ENCODE measurements at places on chromosomes 13 and 19.
A peak's percentile ranks its signal among the peaks of the same experiment; 100 is the strongest.

DNA sequence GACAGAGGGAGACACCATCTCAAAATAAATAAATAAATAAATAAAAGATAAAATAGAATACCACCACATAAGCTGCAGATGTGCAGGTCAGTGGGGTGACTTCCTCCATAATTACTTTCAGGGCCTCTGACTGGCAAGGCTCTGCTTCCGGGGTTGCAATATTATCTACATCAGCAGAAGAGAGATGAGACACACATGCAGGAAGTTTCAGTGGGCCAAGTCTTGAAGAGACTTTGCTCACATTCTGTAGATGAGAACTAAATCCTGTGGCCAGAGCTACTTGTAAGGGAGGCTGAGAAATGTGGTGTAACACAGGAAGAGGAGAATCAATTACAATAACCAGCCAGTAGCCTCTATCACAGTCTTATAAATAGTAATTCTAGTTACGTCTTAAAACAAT is 89.9 kb upstream of the MAB21L1 start:
- no peak for DNase-seq

DNA sequence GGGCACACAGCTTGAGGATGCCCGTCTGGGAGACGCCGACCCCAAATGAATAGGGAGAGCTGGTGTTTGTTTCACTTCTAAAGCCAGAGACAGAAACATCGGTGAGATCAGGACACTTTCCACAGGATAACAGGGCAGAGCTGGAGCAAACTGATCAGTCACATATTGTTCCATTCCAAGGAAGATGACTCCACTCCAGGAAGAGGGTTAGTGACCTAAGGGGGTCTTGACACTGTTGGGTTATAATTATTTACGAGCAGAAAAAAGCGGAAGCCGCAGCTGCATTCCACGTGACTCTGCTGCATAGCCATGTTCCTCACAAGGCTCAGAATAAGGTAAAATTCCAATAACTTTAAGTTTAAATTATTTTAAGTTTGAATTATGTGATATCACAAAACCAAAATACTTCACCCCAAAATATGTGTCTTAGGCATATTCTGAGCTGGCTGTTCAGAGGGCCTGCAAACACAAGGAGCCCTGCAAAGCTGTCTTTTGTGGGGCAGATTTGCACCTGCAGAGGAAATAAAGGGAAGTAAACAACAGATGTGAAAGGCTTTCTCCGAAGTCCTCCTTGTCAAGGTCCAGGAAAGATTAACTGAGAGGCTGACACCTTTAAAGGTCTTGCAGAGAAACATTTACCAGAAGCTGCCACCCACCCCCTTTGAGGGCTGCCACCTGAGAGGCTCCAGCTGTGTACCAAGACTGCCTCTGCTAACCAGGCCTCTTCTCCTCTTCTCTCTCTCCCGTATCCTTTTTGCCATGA is 819.2 kb downstream of the UQCRFS1 start:
- peak; percentile 52 for DNase-seq

DNA sequence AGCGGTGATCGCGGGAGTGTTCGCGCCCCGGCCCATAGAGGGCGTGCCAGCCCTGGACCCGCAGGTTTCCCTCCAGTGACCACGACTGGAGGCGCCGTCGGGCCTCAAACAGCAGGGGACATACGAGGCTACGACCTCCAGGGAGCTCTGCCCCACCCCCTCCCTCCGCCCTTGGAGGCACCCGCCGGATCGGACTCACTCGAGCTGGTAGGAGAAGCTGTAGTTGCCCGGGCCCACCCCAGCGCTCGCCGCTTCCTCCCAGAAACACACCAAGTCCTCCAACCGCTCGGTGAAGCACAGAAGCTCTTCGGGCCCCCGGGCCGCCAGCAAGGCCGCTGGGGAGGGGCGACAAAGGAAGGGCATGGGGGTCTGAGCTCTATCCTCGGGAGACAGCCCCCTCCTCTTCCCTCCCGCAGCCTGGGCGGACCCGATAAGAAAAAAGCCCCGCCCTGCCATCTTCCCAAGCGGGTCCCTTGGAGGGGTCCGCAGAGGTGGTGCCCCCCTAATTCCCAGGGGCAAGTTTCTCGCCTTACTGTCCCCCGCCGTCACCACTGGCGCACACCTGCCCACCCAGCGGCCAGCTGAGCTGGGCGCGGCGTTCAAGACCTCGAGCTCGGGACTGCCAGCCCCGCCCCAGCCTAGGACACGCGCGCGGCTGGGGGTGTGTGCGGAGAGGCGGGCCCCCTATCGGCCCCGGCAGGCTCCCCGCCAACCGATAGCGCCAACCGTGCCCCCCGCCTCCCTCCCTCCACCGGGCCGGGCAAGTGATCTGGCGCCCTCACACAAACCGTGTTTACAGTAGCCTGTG is 1.0 kb downstream of the EPOR start:
- DNase-seq = no peak

- DNase-seq = peak; percentile 14
Observed at GRCh38 chr19:30003866-30004265, 61.8 kb downstream of the URI1 start.

DNA sequence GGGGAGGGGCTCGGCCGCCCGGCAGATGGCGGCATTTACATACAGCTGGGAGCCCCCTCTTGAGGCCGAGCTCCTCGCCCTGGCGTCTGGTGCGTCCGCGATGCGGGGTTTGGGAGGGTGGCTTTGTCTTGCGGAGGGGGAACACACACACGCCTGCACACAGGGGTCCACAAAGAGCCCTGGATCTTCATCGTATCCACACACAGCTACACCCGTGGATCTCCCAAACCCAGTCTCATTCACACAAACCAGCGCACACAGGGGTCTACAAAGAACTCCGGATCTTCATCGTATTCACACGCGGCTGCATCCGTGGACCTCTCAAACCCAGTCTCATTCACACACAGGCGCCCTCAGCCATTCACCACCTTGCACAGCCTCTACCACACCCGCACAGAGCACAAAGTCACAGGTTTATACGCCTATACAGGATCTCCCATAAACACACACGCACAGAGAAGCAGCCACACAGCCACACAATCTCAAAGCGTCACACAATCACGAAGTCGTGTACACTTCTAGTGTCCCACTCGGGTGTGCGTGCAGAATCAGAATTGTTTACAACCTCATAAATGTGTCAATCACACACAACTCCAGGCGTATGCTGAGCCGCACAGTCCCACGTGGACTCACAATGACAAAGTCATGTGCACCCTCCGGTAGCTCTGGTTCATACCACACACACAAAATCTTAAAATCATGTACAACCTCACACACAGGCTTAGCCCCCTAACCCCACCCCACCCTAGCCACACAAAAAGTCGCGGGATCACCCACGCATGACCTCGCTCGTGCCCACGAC is 550 bp upstream of the DLL3 start:
- DNase-seq = no peak

DNA sequence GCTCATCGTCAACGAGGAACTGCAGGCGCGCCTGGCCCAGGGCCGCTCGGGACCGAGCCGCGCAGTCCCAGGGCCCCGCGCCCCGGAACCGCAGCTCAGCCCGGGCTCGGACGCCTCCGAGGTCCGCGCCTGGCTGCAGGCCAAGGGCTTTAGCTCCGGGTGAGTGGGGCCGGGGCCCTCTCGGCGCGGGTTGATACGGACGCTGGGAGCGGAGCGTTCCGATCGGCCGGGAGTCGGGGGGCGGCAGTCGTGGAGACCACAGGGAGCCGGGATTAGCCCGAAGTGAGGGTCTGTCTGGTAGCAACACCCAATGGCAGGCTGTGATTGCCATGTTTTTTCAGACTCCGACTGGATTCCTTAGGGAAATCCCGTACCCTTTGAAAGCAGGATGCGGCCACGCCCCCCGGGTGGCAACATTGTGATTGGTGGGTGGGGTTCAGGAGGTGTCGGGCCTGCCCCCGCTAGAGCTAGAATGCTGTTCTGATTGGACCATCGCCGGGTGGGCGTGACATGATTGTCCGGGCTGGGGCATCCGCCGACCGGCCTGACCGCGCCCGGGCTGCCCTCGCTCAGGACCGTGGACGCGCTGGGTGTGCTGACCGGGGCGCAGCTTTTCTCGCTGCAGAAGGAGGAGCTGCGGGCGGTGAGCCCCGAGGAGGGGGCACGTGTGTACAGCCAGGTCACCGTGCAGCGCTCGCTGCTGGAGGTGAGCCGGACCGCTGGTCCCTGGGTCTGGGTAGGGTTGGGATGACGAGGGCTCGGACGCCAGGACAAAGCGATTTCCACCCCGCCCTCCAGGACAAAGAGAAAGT is 11.3 kb downstream of the EPS8L1 start:
- peak; percentile 88 for DNase-seq

- DNase-seq = no peak
Observed at GRCh38 chr19:8194528-8195267, 14.5 kb upstream of the CERS4 start.

GRCh38 chr19:41837981-41838708 is 6.3 kb downstream of the LYPD4 start:
- DNase-seq = no peak

DNA sequence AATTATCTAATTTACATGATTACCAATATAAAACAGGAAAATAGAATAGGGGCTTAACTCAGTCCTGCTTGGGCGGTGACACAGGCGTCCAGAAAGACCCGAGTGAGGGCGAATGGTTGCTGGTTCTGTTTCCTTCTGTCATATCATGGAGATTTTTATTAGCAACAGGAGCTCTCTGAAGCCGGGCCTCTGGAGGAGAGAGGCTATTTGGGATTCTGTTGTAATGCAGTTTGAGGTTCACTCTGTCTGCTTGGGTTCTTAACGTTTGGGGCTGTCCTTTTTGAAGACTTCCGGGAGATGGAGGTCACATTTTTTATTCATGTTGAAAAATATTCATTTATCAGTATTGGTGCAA is 115.7 kb upstream of the ZNF536 start:
- no peak for DNase-seq

- DNase-seq = no peak
Observed at GRCh38 chr13:21557995-21558394, 46.0 kb downstream of the MICU2 start.

- no peak for DNase-seq
Observed at GRCh38 chr19:47188507-47189033, 42.4 kb downstream of the BBC3 start.

GRCh38 chr13:71879808-71880344 is 12.9 kb upstream of the DACH1 start:
- DNase-seq = no peak

DNA sequence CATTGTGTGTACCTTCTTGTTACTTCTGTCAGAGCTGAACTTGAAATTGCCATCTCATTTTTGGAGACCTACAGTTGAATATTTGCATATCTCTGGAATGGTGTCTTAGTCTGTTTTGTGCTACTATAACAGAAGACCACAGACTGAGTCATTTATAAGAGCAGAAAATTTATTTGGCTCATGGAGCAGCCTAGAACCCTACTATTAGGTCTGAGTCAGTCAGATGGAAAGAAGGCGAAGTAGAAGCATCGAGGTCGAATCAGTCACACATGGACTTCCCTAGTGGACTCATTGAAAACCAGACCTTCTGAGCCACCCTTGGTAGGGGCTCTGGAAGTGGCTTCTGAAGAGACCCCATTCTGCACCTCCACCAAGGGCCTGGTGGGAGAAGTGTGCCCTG is 33.9 kb upstream of the TPT1 start:
- DNase-seq = peak; percentile 11

GRCh38 chr13:113205428-113205931 is 3.0 kb downstream of the PCID2 start:
- DNase-seq = no peak

DNA sequence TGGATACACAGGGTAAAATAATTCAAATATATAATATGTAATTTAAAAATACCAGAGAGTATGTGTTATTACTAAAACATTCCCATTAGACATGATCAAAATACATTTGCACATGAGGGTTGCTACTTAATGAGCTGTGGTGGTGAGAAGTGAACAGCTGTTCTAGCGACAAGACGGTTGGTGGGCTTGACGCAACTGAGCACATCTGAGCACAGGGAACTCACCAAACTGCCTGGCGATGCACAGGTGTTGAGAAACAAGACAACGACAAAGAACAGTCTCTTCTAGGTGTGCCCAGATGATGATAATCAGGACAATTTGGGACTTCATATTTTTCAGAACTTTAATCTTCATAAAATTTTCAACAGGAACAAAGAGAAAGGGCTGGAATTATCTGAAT is 555.1 kb upstream of the SGCG start:
- DNase-seq = no peak

DNA sequence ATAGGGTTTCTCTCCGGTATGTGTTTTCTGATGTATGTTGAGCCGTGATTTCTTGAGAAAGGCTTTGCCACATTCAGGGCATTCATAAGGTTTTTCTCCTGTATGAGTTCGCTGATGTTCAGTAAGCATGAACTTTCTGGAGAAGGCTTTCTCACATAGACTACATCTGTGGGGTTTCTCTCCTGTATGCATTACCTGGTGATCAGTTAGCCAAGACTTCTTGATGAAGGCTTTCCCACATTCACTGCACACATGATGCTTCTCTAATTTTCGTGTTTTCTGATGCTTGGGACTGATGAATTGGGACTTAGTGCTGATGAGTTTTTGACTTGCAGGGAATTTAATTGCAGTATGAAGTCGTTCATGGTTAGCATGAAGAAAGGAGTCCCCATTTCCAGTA is 21.1 kb downstream of the ZNF350 start:
- DNase-seq = no peak

DNA sequence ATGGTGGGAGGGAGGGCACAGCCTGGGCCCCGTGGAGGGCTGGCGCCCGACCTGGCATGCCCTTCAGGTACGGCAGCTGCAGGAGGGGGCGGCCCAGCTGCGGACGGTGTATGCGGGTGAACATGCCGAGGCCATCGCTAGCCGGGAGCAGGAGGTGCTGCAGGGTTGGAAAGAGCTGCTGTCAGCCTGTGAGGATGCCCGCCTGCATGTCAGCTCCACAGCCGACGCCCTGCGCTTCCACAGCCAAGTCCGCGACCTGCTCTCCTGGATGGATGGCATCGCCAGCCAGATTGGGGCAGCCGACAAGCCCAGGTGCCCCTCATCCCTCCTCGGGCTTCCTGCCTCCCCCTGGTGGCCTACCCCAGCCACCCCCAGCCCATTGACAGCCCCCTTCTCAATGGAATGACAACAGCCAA is 16.6 kb upstream of the SHKBP1 start:
- DNase-seq = no peak

GRCh38 chr13:40228496-40228895 is 437.9 kb downstream of the FOXO1 start:
- no peak for DNase-seq

- no peak for DNase-seq
Observed at GRCh38 chr13:25302121-25302520, 696 bp downstream of the NUP58 start.

DNA sequence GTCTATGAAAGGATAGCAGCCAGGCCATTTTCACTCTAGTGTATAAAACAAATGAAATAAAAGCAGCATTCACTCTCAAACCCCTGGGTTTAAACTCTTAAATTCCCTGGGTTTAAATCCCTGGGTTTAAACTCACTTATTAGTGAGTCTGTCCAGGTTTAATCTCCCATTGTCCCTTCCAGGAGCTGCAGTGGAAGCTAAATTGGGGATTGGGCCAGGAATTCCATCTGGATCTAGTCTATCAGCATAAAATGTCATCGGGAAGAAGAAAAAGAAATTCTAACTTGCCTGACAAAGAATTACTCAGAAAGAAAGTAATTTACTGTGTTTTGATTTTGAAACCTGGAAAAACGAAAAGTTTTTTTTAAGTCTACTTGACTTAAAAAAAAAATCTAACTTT is 54.8 kb downstream of the FRY start:
- DNase-seq = no peak

Data from renal cortical epithelial cell (primary cell).